ENCODE measurements at places on chromosomes 1 and 21.

DNA sequence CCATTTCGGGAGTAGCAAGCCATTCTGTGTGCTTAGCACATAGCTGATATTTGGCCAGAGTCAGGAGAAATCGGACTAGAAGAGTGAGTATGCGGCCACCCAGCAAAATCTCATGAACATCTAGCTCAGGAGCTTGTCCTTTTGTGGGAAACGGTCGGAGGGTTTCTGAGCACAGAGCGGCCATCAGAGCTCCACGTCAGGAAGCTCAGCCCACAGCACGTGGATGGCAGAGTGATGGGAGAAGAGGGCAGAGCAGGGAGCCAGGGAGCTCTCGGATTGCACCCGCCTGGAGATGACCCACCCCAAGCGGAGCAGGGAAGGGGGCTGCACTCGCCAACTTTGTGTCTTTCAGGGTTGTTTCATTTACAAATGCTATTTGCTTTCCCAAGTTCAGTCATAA, 13.9 kb downstream of the RCAN3 start:
- no peak for DNase-seq
- no peak overlapping the region for H3K4me3 ChIP-seq
- no peak overlapping the region for H3K27ac ChIP-seq
- no peaks in the 10 kb centered on the region for H3K27me3 ChIP-seq
- peaks cover 42% of the 10 kb centered on the region for H3K36me3 ChIP-seq
- peaks cover 6% of the 10 kb centered on the region for H3K4me1 ChIP-seq

- no peaks in the 10 kb centered on the region for H3K27me3 ChIP-seq
- H3K4me3 ChIP-seq = no peak overlapping the region
Observed at GRCh38 chr1:55623311-55623710, 408.1 kb upstream of the USP24 start.

DNA sequence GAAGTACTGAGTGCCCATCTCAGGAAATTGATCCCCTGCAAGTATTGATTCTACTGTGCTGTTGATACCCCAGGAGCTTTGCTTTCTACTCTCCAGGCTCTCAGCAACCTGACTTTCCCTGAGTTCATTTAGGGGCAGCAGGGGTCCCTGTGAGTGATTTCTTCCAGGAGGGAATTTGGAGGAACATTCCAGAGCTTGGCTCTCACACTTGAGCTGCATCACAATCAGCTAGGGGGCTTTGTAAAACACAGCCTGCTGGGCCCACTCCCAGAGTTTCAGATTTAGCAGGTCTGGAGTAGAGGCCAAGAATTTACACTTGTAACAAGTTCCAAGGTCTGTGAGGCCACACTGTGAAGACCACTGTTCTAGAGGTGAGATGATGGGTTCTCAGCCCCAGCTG, 16.1 kb upstream of the ACTL8 start:
- no peak for DNase-seq
- H3K27ac ChIP-seq = no peak overlapping the region
- H3K36me3 ChIP-seq = no peaks in the 10 kb centered on the region
- H3K4me3 ChIP-seq = no peak overlapping the region
- no peaks in the 10 kb centered on the region for H3K4me1 ChIP-seq

GRCh38 chr1:180252638-180253536, 22.8 kb downstream of the LHX4 start:
- H3K27me3 ChIP-seq = peaks cover 4% of the 10 kb centered on the region
- H3K4me1 ChIP-seq = no peaks in the 10 kb centered on the region
- no peak overlapping the region for H3K27ac ChIP-seq

GRCh38 chr1:165129568-165130164, 226.8 kb downstream of the LMX1A start:
- no peak overlapping the region for H3K27ac ChIP-seq
- H3K36me3 ChIP-seq = no peaks in the 10 kb centered on the region
- H3K4me1 ChIP-seq = no peaks in the 10 kb centered on the region
- no peak overlapping the region for H3K4me3 ChIP-seq
- DNase-seq = peak; percentile 15

DNA sequence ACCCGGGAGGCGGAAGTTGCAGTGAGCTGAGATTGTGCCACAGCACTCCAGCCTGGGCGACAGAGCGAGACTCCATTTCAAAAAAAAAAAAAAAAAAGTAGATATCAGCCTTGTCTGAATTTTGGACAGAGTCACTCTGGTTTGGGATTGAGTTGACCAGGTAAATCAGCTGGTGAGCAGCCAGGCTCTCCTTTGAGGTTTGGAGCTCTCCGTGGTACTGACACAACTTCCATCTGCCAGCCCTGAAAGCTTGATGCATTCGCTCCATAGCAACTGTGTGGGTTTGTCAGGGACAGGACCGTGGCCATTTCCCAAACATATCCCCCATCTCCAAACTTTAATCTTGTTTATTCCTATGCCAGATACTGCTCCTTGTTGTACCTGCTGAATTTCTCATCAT, 155.2 kb downstream of the DMRTA2 start:
- H3K36me3 ChIP-seq = no peaks in the 10 kb centered on the region
- no peak overlapping the region for H3K4me3 ChIP-seq
- no peaks in the 10 kb centered on the region for H3K4me1 ChIP-seq
- no peaks in the 10 kb centered on the region for H3K27me3 ChIP-seq
- H3K27ac ChIP-seq = no peak overlapping the region

DNA sequence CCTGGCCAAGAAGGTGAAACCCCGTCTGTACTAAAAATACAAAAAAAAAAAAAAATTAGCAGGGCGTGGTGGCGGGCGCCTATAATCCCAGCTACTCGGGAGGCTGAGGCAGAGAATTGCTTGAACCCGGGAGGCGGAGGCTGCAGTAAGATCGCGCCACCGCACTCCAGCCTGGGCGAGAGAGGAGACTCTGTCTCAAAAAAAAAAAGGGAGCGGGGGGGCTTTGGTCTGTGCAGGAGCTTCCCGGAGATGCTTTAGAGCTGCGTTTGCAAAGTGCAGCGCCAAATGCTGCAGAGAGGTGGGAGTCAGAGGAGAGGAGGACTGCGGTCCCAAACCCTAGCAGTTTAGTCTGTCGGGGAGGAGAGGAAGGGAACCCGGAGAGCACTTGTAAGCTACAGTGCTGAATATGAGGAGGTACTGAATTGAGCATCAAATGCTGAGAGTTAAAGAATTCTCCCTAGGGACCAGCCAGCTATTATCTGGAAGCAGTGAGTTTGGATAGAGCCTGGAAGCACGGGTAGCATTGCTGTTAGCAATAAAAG, 569 bp downstream of the FALEC start:
- peak overlapping the region; percentile 76 for H3K4me3 ChIP-seq
- no peak for DNase-seq
- no peaks in the 10 kb centered on the region for H3K27me3 ChIP-seq
- H3K27ac ChIP-seq = no peak overlapping the region
- H3K4me1 ChIP-seq = peaks cover 12% of the 10 kb centered on the region

- no peak overlapping the region for H3K27ac ChIP-seq
- no peaks in the 10 kb centered on the region for H3K36me3 ChIP-seq
- DNase-seq = no peak
- peaks cover 12% of the 10 kb centered on the region for H3K27me3 ChIP-seq
Observed at GRCh38 chr1:209989525-209989924, 51.5 kb downstream of the SYT14 start.

DNA sequence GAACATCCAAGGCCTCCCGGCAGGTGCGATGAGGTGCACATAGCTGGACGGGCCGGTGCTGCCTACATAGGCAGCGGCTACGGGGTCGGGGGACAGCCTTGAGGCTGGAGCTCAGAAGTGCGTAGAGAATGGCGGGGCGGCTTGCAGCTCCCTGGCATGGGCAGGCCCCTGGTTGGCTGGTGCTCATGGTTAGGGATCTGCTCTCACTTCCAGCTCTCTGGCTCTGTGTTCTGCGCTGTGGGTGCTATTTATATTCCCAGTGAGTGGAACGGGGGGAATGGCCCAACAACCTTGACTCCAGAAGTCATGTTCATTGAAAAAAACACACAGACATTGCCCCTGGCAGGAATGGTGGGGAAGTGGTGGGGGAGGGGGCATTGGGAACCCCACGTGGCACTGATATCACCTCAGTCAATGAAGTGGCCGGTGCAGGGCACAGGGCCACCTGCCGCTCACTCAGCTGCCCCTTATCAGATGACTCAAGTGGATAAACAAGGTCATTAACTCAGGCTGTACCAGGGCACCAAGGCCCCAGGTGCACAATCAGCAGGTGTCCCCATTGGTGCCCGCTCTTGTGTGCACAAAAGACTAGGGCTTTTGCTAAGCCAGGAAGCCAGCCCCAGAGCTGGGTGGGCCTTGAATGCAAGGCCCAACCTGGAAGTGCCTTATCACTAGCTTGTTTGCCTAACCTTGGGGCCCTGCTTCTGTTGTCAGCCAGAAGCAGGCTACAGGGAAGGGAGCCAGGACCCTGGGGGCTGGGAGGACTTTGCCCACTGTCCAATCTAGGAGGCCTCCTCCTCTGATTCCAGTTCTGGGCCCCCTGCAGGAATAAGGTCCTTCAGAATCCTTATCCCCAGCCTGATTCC, at the start of gene NR0B2:
Gene NR0B2 (minus strand): TSS at position 222 of the 866 bp plus-strand sequence. CDS start 35 bp downstream, at position 187.
- no peaks in the 10 kb centered on the region for H3K36me3 ChIP-seq
- H3K27ac ChIP-seq = no peak within 1 kb of the TSS
- no peak for DNase-seq
- H3K4me3 ChIP-seq = no peak within 1 kb of the TSS
- H3K27me3 ChIP-seq = no peaks in the 10 kb centered on the region

DNA sequence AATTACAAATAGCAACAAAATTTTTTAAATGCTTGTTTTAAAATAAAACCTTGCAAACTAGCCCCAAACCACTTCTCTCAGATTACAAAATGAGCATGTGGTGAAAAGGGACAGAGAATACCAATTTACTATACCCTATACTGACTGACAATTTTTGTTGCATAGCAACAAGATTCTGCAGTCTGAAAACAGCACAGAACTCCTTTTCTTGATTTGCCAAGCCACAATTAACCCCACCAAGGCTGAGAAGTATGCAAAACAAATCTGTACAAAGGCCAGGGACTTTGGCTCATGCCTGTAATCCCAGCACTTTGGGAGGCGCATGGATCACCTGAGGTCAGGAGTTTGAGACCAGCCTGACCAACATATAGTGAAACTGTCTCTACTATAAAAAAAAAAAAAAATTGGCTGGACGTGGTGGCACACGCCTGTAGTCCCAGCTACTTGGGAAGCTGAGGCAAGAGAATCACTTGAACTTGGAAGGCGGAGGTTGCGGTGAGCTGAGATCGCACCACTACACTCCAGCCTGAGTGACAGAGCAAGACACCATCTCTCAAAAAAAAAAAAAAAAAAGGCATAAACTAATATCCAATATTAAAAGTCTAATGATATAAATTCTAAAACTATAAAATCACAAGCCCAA, 21.8 kb downstream of the ENAH start:
- no peak overlapping the region for H3K27ac ChIP-seq
- peaks cover 13% of the 10 kb centered on the region for H3K27me3 ChIP-seq
- no peak for DNase-seq
- H3K4me3 ChIP-seq = no peak overlapping the region

GRCh38 chr1:172679000-172679772, 20.3 kb downstream of the FASLG start:
- no peak overlapping the region for H3K4me3 ChIP-seq
- H3K4me1 ChIP-seq = peaks cover 54% of the 10 kb centered on the region
- peak overlapping the region; percentile 60 for H3K27ac ChIP-seq
- no peak for DNase-seq
- H3K36me3 ChIP-seq = peaks cover 10% of the 10 kb centered on the region

DNA sequence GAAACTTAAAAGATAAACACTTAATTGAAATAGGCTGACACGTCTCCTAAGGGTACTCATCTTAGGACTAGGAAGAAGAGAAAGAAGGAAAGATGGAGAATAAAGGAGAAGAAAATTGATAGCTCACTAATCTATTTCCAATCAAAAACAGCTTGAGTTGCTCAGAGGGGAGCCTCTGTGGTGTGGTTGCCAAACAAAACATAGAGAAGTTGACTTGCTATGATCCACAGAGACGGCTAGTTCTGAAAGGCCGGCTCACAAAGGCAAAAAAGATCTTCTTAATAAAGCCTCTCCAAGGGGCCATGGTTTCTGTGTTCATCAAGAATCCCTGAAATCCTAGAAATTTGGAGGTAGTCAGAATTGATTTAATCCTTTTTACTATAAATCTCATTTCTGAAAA, 644.1 kb downstream of the LMO4 start:
- no peaks in the 10 kb centered on the region for H3K4me1 ChIP-seq
- H3K4me3 ChIP-seq = no peak overlapping the region
- DNase-seq = no peak
- H3K27ac ChIP-seq = no peak overlapping the region
- H3K36me3 ChIP-seq = no peaks in the 10 kb centered on the region

DNA sequence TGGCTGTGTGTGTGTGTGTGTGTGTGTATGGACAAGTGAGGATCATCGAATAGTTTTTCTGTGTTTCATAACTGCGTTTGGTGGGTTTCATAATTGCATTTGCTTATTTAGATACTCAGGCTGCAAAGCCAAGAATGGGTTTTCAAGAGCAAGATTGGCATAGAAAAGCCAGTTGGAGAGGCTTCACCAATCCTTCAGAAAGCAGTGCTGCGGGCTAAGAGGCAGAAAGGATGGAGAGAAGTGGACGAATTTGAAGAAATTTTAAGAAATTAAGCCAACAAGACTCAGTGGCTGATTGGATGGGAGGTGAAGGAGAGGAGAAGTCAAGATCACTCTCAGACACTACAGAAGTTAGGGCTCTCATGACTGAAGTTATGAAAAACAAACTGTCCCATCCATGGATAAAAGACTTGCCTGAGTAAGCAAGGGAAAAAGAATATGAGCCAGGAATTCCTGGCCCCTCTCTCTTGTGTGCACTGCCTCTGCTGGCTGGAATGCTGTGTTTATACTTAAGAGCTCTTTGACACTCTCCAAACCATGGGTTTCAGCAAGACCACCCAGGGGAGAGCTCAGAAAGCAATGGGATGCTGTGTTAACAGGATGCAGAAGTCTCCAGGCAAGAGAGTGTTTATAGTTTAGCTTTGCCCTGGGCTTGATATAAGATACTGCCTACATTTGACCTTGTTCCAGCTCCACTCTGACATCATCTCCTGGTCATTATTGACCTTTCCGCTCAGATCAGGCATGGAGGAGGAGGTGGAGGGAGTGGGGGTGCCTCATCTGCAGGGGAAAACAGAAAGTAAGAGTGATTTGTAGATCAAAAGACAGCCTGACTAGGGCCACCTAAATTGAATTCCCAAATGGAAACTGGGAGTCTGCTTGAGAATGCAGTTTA, 232.0 kb upstream of the PLXNA2 start:
- no peaks in the 10 kb centered on the region for H3K4me1 ChIP-seq
- H3K4me3 ChIP-seq = no peak overlapping the region
- H3K36me3 ChIP-seq = no peaks in the 10 kb centered on the region
- DNase-seq = no peak
- no peak overlapping the region for H3K27ac ChIP-seq

DNA sequence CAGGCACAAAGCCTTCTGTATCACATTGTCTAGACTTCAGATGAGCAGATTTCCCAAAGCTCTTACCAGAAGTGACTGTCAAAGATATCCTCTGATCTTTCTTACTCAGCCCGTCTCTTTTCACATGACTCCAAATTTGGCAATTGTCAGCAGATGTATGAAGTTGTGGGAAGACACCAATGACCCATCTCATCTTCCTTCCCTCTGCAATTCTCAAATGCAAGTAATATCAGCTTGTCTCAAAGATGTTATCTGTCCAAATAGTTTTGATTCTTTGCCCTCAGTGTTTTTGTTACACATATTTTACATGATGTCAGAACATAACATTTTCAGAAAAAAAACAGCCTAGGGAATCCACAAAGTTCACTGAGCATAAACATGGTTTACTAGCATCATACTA, 45.1 kb upstream of the RGS2 start:
- peaks cover 7% of the 10 kb centered on the region for H3K27me3 ChIP-seq
- no peaks in the 10 kb centered on the region for H3K36me3 ChIP-seq
- H3K4me1 ChIP-seq = no peaks in the 10 kb centered on the region

- H3K36me3 ChIP-seq = no peaks in the 10 kb centered on the region
- no peaks in the 10 kb centered on the region for H3K4me1 ChIP-seq
- no peaks in the 10 kb centered on the region for H3K27me3 ChIP-seq
Observed at GRCh38 chr1:88284666-88285366, 399.3 kb upstream of the PKN2 start.
